ENCODE measurements at places on chromosomes 5 and 9.

GRCh38 chr5:168438349-168438748 lies 47.9 kb upstream of the RARS1 start:
- no peak for DNase-seq

DNA sequence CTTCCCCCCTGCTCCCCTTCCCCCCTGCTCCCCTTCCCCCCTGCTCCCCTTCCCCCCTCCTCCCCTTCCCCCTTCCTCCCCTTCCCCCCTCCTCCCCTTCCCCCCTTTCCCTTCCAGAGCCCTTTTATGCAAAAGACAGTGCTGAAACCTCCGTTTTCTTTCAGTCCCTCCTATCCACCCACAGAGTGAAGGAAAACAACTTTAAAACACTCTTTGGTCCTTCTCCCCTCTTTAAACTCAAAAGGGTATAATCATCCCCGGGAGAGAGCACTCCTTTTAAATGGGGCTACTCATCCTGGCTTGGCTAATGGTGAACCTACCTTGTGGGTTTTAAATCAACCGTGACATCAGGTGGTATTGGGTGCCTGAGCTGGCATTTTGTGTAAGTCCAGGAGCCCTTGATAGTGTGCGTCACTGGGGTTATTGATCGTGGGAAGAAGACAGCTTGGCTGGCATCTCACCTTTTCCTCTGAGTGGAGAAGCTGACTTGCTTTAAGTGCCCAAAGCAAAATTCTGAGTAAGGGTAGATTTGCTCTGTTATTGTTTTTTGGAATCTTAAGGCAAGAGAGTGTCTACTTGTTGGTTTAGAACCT lies 2.7 kb downstream of the LARP1 start:
- peak; percentile 31 for DNase-seq

DNA sequence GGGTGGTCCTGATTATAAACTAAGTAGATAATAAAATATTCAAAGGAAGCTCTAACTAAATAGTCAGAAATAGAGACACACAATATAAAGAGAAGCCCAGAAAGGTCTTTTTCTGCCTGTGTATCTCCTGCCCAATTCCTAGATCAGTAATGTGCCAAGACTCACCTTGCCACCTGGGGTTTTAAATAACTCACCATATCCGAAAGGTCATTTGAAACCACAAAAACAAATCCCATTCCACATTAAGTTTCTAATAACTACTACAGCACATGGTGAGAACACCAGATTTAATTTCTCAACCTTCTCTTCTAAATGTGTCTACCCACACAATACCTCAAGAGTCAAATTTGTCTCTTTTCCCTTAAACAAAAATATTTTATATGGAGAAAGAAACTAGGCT lies 75.2 kb downstream of the ZNF608 start:
- no peak for DNase-seq

- no peak for DNase-seq
These were observed 61.4 kb upstream of the TRIO start for GRCh38 chr5:14081791-14082190.

DNA sequence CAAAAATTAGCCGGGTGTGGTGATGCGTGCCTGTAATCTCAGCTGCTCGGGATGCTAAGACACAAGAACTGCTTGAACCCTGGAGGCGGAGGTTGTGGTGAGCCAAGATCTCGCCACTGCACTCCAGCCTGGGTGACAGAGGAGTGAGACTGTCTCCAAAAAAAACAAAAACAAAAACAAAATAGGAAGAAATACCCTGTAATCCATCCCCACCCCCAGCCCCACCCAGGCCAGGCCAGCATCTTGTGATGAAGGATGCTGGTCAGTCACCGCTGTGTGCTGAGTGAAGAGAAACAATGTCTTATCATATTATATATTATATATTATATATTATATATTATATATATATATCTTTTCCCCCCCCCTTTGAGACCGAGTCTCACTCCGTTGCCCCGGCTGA lies 15.4 kb upstream of the CCIN start:
- no peak for DNase-seq

DNA sequence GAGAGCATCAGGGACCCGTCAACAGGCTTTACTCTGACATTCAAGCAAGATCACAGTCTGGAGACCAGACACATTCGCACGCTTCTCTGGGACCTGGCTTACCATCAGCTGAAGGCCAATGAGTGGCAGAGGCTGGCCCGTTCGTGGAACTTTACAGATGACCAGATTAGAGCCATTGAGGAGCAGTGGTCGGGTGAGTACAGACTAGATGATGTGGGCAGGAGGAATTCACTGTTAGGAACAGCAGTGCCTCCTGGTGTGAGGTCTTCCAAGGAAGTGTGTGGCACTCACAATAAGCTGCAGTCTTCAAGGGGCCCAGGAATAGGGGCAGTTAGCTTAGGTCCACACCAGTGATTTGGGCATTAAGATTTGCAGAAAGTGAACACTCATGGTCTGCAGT lies 50.4 kb downstream of the POC5 start:
- no peak for DNase-seq

- no peak for DNase-seq
These were observed 39.3 kb upstream of the TRPC7 start for GRCh38 chr5:136404616-136405015.

DNA sequence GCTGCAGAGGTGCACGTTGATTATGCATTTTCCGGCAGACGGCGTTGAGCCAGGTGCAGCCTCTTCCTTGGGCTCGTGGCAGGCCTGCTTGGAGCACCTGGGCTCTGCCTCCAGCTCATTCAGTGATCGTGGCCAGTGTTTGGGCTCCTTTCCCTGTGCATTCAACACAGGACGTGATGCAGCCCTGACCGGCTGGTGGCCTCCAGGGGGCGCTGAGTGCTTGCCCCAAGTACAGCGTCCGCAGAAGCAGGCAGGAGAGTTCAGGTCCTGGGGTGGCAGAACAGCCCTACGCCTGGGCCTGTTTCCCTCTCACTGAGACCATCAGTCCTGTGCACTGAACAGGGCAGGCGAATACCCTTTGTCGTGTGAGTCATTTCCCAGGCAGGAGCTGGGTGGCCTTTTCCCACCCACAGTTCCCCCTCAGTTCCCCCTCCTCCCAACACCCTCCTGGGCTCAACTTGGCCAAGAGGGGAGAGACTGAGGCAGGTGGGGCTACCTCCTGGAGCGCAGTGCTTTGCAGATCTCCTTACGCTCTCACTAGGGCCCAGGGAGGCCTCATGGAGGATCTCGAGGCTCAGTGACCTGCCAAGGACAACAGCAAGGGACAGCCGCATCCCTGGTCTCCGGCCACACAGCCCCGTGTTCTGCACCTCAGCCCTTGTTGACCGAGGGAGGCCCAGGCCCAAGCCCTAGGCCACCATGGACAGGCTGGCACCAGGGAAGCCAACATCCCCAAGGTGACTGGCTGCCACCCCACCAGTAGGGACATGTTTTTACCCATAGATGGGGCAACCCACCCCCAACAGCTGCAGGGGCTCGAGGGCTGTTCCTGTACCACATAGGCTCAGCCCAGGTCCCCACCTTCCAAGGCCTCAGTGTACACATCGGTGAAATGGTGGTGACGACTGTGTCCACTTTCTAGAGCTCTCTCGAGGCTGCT lies 52.9 kb downstream of the LRSAM1 start:
- DNase-seq, result peak; percentile 72

DNA sequence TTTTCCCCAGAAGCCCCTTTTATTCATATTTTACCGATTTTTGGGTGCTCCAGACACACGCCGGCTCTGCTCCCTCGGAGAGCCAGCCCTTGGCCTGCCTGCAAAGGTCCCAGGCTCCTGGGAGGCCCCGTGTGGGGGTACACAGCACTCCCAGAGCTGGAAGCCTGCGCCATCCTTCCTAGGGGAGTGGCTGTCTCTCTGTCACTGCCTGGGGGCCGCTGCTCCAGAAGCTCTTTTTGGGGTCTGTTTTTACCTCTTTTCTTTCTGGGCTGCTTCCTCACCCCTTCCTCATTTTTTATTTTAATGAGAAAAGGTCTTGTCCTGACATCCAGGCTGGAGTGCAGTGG lies 119.1 kb upstream of the COL5A1 start:
- no peak for DNase-seq

GRCh38 chr9:131361202-131361833 lies 32.6 kb upstream of the PRRC2B start:
- DNase-seq, result no peak

DNA sequence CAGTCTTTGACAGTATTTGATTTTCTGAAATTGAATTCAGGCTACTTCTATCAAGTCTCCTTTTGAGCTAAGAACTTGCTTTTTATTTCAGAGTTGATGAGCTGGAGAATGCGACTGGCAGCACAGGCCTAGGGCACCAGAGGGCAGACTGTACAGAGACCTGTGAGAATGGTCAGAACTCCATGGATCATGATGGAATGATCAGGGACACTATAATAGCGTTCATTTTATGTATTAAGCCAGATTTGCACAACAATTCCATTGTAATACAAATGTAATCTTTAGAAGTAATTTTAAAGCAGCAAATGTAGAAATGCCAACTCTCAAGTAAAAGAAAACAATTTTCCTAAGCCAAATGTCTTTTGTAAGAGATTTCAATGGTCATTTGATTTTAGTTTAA lies 902.4 kb downstream of the NR2F1-AS1 start:
- DNase-seq, result no peak

DNA sequence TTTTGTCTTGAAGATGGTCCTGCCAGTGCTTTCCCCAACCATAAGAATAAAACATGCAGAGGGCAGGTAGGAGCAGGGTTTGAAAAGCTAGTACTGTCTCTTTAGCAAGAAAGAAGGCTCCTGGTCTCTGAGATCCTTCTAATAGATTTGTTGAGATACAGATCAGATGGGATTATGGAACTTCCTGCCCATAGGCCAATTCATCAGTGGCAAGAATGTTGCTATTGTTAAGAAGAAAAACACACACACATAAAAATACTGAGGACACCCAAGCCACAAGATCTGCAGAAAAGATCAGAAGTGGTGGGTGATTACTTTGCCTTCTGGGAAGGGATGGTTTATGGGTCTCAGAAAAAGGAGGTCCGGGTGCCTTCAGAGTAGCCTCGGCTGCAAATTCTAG lies 59.8 kb downstream of the TNC start:
- no peak for DNase-seq

- no peak for DNase-seq
These were observed 1.8 kb upstream of the ADAMTS13 start for GRCh38 chr9:133420392-133420827.

- DNase-seq, result no peak
These were observed 43.1 kb downstream of the P4HA2 start for GRCh38 chr5:132184588-132184987.

DNA sequence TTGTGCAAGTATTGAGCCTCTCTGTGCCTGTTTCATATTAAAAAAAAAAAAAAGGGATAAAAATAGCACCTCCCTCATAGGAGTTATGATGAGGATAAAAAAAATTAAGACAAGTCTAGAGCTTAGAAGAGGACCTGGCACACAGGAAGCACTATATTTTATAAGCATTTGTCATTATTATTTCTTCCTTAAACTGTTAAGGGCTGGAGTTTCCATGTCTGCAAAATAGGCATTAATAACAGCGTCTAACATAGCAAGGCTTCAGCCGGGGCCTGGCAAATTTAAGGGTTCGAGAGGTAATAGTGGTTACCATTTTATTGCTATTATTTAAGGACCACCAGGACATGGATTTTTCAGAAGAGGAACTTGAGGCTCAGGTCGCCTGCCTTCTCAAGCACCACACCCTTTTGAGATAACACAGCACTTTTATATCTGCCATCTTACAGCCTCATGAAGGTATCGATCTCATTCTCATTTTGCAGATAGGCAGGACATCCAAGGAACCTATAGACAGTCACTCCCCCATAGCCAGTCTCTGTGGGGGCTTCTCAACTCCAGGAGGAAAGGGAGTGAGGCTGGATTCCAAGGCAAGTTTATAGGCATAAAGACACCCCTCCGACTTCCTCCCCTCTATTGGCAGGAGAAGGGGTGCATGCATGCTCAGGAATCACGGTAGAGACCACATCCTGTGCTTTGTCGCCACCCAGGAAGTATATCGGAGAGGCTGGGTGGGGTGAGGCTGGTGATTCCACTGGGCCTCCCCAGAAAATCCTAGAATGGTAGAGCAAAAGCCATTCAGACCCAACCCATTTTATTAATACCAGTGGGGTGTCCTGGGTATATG lies 2.4 kb downstream of the ANXA6 start:
- DNase-seq, result peak; percentile 48

DNA sequence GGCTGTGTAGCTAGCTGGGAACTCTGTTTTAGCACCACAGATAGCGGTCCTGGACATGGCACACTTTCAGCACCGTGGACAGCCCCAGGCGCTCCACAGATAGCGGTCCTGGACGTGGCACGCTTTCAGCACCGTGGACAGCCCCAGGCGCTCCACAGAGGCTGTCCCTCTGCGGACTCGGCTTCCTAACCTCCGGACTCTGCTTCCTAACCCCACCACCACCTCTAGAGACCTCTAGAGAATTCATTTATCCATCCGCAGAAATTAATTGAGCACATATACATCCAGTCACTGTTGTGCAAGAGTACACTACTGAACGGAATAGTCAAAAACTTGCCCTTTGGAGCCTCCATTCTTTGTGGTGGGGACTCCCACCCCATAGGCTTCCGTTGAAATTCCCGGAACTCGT lies 27.4 kb downstream of the UNC5A start:
- DNase-seq, result peak; percentile 42

DNA sequence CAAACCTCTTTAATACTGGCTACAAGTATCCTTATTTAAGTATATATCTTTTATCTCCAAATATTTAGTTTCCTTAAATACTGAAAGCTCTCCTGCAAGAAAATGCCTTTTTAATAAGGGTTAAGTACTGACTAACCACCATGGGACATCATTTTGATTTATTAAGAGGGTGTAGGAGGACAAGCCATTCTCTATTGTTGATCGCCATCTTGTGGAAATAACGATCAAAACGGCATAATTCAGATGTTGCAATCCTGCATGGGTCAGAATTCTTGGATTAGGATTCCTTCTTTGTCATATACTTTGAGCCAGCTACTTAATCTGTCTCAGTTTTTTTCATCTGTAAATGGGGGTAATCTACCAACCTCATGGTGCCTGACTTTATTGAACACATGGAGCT lies 28.7 kb upstream of the C5orf46 start:
- DNase-seq, result no peak

DNA sequence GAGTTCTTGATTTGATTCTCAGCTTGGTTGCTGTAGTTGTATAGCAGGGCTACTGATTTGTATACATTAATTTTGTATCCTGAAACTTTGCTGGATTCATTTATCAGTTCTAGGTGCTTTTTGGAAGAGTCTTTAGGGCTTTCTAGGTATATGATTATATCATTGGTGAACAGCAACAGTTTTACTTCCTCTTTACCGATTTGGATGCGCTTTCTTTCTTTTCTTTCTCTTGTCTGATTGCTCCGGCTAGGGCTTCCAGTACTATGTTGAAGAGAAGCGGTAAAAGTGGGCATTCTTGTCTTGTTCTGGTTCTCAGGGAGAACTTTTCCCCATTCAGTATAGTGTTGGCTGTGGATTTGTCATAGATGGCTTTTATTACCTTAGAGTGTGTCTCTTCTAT lies 158.9 kb downstream of the SAXO1 start:
- no peak for DNase-seq

All from T-helper 1 cell (primary cell).